Foreskin keratinocyte (primary cell): ENCODE measurements at places on chromosomes 5 and 9. TPM values are rescaled to one million over a fixed set of nuclear protein-coding genes. Genes with fewer than 3 reads are reported as not detected.

The SLC36A2 gene
- total RNA-seq: not detected in 2 replicates

- DNase-seq: no peak
Measured at GRCh38 chr5:134975078-134975715, 7.5 kb downstream of the CATSPER3 start.

- peak; percentile 94 for DNase-seq
Measured at GRCh38 chr5:166883016-166883415, 1408.4 kb upstream of the WWC1 start.

DNA sequence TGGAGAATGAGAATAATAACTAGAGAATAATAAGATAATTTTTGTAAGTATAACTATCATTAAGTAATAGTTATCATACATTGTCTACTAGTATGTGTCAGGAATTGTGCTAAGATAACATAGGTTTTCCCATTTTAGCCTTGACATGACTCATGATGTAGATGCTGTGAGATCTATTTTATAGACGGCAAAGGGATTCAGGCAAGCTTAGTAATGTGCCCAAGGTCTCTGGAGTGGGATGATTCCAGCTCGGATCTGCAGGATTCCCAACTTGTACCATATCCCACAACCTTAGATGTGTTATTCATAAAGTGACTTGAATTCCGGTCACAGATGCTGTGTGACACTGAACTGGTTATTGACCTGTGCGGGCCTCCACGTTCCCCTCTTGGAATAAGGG is 51.5 kb downstream of the IL31RA start:
- no peak for DNase-seq

GRCh38 chr9:86277072-86277471 is 5.3 kb downstream of the ISCA1 start:
- DNase-seq: no peak

- peak; percentile 94 for DNase-seq
Measured at GRCh38 chr5:44875661-44876605, 67.2 kb downstream of the MRPS30 start.
